Fibroblast of skin of right quadriceps (primary cell): ENCODE measurements at places on chromosomes 5 and 9.
A peak's percentile ranks its signal among the peaks of the same experiment; 100 is the strongest.

GRCh38 chr9:130886981-130887380 is 9.6 kb downstream of the QRFP start:
- no peak for DNase-seq

GRCh38 chr5:54313311-54314270 is 3.2 kb upstream of the ARL15 start:
- DNase-seq, result no peak

DNA sequence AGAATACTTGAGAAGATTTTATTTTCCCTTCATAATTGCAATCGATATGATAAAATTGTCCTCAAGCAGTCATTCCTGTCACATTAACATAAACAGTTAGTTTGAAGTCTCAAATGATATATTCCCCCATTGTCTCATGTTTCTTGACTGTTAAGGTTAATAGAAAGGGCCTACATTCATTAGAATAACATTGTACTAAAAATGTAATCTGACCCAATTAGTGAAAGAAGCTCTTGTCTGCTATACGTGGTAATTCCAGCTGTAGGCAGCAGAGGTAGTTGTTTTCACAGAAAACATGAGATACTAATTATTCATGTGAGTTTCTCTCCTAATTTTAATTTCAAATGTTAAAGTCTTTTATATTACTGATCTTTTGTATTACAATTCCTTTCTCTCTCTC is 25.9 kb upstream of the AP3B1 start:
- peak; percentile 42 for DNase-seq

DNA sequence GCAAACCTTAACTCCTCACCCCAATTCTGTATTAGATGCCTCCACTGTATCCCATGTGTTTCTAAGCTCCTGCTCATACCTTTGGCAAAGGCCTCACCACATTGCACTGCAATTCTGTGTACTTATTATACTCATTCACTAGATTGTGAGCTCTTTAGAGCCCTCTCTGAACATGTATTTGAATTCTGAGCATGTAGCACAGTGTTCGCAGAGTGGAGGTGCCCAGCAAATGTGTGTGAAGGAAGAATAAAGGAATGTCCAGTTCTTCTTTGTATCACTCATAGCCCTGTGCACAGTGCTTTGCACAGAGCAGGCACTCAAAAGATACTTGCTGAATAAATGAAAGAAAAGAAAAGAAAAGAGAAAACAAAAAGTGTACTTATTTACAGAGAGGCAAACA is 301.1 kb upstream of the EFNA5 start:
- DNase-seq, result no peak

DNA sequence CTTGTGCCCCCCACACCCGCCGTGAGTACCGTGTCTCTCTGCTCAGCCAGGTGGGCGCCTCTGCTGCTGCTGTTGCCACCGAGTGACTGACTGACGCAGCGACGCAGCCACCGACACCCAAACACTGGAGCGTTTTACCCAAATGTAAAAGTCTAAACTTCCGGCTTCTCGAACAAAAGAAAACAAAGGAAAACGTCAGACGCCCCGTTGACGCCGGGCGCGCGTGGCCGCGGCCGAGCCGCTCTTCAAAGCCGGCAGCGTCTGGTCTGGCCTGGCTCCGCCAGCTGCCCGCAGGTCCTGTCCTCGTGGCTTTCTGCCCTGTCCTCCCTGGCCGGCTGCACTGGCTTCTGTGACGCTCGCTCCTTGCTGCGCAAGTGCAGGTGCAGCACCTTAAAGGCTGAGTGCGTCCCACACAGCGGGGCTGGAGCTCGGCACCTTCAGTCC is 41.4 kb upstream of the CLPTM1L start:
- DNase-seq, result no peak

DNA sequence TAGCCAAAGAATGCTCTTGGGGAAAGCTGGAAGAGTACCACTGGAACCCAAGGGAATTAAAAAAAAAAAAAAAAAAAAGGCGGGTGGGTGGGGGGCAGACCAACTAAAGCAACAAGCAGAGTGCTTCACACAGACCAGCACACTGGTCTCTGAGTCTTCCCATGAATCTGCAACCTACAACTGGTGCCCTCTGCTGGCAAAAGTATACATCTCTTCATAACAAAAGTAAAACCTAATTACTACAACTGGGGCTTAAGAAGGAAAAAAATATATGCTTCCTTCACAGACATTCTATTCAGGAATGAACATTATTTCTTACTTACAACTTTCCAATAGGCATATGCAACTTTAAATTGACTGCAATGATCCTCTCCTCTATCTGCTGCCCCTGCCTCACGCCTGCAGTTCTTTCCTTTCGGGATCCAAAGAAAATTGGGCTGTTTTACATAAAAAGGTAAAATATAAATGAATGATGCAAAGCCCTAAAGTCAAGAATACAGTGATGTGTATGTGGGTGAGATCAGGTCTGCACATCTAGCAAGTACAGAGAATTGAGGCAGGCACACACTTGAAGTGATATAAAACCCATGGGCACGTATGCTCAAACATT is 7.2 kb upstream of the KLHL3 start:
- DNase-seq, result peak; percentile 72

DNA sequence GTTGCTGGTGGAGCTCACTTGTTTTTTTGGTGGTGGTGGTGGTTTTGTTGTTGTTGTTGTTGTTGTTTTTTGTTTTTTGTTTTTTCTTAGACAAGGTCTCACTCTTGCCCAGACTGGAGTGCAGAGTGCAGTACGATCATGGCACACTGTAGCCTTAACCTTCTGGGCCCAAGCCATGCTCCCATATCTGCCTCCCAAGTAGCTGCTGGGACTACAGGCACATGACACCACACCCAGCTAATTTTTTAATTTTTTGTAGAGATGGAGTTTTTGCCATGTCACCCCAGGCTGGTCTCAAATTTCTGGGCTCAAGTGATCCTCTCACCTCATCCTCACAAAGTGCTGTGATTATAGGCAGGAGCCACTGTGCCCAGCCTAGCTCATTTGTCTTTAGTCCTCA is 53.5 kb downstream of the NUP214 start:
- DNase-seq, result no peak

- DNase-seq, result no peak
Observed at GRCh38 chr5:147061431-147061830, 173.4 kb upstream of the STK32A start.

DNA sequence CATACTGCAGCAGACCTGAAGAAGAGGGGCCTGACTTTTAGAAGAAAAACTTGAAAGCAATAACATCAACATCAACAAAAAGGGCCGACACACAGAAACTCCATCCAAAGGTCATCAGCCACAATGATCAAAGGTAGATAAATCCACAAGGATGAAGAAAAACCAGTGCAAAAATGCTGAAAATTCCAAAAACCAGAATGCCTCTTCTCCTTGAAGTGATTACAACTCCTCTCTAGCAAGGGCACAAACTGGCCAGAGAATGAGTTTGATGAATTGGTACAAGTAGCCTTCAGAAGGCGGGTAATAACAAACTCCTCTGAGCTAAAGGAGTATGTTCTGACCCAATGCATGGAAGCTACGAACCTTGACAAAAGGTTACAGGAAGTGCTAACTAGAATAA is 186.2 kb upstream of the RAI14 start:
- no peak for DNase-seq

GRCh38 chr5:129593525-129593924 is 133.4 kb downstream of the ADAMTS19 start:
- DNase-seq, result peak; percentile 5

GRCh38 chr5:67925511-67925910 is 290.0 kb upstream of the PIK3R1 start:
- no peak for DNase-seq

DNA sequence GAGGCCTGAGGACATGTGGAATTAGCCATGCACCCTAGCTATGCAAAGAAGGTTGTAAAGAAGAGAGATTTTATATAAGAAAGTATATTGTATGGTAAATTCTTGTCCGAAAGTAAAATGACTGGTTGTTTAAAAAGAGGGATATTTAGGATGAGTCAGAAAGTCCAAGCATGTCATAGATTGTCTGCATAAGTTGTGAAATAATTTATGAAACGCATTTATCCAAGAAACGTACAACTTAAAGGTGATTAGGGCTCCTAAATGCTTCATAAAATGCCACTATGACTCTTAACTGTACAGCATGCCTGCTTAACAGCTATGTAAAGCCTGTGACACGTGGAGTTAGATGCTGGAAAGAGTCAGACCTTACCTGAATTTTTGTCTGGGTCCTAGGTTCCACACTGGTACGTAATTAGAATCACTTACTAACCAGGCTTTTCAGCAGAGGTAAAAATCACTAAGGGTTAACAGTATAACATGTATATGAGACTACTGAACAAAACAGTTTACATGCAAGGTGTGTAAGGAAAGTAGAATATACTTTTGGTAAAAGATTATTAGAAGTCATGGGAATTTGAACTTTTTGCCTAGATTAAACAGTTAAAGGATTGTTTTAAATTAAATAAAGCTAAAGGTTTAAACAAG is 37.0 kb upstream of the ARL15 start:
- DNase-seq, result no peak

GRCh38 chr9:28264368-28264767 is 691.1 kb upstream of the C9orf72 start:
- peak; percentile 84 for DNase-seq

DNA sequence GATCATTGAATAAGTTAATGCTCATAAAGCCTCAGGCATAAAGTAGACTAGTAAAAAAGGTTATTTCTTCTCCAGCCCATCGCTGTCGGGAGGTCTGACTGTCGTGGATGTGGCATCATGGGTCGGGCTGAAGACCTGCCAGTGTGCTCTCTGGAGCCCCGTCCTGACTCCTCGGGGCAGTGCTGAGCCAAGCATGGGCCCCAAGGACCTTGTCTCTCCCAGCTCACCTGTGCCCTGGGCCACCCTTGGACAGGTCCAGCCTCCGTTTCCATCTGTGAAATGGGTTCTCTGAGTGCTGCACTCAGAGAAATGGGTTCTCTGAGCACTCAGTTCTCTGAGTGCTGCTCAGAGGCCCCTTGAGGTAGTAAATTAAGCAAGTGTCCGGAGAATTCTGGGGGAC is 269.0 kb downstream of the GADD45G start:
- no peak for DNase-seq

DNA sequence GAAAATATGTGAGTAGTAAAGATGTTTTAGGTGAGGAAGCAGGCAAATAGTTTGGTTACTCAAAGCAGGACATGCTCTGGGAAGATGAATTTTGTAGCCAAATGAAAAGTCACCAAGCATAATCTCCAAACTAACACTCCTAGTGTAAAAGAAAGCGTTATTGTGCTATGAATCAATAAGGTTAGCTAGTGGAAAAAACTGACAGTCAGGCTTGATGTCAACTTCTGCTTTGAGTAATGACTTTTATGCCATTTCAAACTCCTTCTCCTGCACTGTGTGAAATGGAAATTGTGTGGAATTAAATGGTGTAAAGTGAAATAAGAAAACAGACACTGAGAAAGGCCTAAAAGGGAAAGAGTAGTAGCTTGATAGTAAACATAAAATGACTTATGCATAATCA is 637.2 kb upstream of the DMAC1 start:
- DNase-seq, result no peak

- DNase-seq, result no peak
Observed at GRCh38 chr9:84758817-84759216, 89.3 kb downstream of the NTRK2 start.

GRCh38 chr9:79977510-79978197 is 405.9 kb downstream of the TLE4 start:
- no peak for DNase-seq

DNA sequence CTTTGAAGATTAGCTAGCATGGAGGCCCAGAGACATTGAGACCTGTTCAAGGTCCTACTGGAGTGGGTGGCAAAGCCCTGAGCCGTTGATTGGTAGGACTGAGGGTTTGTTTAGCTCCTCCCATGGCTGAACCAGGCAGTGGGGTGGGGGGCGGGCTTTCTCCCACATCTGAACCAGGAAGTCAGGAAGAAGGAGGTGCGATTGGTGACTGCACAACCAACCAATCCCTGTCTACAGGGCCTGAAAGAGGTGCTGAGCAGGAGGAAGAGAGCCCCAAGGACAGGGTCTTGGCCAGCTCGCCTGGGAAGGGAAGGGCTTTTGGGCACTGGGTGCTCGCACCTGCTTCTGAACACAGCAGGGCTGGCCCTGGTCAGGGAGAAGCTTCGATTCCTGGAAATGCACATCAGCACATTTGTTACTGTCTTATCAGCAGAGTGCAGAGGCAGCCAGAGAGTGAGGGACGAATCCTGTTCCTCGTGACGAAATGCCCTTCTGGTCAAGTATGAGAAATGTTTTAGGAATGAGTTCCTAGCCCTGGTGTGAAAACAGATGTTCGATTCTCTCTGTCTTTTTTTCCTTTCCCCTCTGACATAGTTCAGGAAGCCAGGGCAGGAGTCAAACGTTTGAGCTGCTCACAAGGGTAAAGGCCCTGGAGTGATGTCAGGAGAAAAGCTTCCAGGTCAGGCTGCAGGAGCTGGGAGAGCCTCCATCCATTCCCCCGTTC is 294.8 kb upstream of the KLF4 start:
- peak; percentile 56 for DNase-seq

GRCh38 chr9:125536776-125537175 is 170.2 kb downstream of the MAPKAP1 start:
- peak; percentile 15 for DNase-seq
